ENCODE measurements at places on chromosomes 6 and 20.

- DNase-seq, result no peak
Observed at GRCh38 chr6:147750413-147750812, 241.9 kb downstream of the SAMD5 start.

DNA sequence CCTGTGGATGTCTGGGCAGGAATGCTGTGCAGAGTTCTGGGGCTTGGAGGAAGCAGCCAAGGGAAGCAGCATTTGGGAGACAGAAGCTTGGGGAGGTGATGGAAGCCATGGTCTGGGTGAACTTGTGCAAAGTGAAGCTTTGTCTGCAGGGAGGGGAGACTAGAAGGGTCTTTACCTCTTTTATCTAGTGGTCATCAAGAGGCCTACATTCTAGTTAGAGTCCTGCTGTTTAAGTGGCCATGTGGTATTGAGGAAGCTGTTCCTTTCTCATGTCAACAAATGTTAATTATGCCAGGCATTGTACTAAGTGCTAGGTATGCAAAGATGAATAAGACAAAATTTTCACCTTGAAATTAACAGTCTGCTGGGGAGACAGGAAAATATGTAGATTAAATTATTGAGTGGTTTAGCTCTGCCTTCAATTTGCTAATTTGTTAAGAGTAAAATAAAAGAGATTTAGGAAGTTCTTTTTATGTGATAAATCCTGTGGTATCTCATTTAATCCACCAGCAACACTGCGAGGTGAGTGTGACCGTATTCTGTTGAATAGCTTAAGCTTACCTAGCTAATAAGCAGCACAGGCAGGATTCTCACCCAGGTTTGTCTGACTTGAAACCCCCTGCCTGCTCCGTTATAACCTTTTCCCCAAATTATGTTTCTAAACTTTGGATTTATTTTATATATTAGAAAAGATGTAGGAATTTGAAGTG is 43.1 kb downstream of the ARID1B start:
- DNase-seq, result no peak

DNA sequence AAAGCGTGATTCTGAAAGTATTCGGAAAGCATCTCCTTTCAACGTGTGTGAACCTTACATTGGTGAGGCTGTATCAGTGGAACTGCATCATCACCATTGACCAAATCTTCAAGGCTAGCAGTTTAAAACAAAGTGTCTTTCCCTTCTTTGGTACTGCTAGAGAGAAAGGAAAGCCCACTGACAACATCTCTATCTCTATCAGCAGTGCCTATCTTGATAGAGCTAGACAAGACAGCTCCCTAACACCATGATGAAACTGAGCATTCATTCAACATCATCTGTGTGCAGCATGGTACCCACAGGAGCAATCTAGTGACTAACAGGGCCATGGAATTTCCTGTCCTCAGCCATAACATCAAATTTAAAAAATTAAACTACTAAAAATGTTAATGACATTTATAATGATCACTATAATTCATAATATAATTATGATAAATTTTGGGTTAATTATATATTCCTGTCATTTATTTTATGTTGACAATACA is 31.5 kb upstream of the EDN1 start:
- no peak for DNase-seq

GRCh38 chr20:43974695-43975094 is 60.0 kb downstream of the TOX2 start:
- no peak for DNase-seq

DNA sequence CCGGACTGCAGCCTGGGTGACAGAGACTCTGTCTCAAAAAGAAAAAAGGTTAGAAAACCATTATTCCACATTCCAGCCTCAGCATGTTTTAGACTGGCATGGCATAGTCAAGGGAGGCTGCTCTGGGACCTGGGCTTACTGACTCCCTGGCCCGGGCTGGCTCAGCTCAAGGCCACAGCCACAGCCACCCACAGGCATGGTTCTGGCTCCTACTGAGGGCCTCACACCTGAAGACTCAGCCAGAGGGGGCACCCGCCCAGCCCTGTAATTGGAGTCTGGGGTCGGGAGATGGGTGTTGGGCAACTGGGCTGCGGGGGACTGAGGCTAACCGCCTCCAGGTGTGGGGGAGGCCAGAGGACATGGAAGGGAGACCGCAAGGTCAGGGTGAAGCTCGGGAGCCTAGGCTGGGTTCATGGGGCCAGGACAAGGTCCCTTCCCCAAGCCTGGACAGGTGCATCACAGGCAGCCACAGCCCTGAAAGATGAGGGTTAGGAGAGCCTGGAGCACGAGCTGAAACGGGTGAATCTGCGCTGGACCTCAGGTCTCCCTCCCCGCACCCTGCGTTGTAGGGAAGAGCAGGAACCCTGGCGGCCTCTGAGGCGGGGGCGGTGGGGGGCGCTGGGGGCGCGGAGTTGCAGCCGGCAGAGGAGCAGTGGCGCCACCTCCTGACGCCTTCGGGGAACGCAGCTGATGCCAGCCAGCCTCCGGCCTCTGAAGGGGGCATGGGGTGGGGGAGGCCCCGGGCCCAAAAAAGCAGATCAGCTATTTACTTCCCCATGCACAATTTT is 67.7 kb upstream of the SRSF6 start:
- no peak for DNase-seq

All from stimulated activated CD8-positive, alpha-beta memory T cell treated with anti-CD3 and anti-CD28 coated beads, Interleukin-2, amount 100 ng/mL, for 1 hour (primary cell).